ENCODE measurements at places on chromosomes 1 and 21.

- no peak for DNase-seq
These were observed 35.4 kb downstream of the RSPH1 start for GRCh38 chr21:42460391-42461184.

DNA sequence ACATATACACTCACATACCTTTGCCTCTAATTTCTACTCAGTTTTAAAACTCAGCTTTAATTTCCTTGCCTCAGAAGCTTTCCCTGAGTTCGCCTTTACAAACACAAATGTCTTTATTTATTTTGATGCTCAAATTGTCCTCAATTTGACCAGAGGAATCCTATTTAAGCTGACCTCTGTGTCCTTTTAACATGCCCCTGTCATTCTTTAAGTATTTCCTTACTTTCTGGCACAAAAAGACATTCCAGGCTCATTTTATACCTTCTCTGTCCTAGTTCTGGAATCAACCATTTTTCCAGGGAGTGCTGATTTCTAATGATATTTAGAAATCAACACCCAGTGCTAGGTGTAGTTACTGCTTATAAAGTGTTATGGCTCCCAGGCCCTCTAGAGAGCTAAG, 82.5 kb downstream of the OSBPL9 start:
- DNase-seq = no peak

DNA sequence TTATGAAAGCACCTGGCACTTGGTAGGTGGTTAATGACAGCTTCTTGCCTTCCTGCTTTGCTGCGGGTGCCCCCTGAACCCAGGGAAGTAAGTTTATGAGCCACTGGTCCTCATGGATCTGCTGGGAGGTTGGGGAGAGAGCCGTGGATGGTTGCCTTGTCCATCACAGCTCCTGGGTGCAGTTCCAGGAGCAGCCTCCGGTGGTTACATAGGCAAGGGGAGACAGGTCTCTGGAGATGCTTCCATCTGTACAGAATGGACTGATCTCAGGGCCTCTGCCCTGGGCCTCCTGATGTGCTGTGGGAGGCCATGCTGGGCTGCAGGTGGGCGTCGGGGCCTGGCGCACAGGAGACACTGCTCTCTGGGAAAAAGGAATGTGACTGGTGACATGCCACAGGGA, 31.6 kb upstream of the ARHGEF10L start:
- no peak for DNase-seq

GRCh38 chr1:147245129-147245528, 2.6 kb downstream of the CHD1L start:
- DNase-seq = no peak

DNA sequence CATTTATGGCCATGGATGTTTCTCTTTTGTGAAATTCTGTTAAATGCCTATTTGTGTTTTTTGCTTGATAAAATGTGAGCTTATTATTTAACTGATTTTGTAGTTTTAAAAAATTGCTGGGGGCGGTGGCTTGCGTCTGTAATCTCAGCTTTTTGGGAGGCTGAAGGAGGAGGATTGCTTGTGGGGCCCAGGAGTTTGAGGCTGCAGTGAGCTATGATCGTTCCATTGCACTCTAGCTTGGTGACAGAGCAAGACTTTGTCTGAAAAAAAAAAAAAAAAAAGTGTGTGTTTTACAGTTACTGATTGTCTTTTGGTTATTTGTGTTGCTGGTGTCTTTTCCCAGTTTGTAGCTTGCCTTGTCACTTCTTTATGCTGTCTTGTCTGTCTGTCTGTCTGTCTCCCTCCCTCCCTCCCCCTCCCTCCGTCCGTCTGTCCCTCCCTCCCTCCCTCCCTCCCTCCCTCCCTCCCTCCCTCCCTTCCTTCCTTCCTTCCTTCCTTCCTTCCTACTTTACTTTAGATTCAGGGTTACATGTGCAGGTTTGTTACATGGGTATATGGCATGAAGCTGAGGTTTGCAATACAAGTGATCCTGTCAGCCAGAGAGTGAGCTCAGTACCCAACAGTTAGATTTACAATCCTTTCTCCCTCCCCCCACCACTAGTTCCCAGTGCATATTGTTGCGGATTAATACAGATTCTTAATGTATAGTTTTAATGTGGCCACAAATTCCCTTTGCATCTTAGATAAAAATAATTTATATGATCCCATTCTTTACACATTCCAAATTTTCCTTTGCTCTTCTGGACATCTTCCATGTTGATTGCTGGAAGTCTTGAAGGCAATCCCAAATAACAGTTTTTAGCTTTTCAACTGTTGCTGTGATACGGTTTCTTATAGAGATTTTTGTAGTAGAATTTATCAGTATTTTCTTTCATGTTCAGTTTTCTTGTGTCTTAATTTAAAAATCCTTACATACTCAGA, 25.1 kb downstream of the PTBP2 start:
- DNase-seq = no peak

DNA sequence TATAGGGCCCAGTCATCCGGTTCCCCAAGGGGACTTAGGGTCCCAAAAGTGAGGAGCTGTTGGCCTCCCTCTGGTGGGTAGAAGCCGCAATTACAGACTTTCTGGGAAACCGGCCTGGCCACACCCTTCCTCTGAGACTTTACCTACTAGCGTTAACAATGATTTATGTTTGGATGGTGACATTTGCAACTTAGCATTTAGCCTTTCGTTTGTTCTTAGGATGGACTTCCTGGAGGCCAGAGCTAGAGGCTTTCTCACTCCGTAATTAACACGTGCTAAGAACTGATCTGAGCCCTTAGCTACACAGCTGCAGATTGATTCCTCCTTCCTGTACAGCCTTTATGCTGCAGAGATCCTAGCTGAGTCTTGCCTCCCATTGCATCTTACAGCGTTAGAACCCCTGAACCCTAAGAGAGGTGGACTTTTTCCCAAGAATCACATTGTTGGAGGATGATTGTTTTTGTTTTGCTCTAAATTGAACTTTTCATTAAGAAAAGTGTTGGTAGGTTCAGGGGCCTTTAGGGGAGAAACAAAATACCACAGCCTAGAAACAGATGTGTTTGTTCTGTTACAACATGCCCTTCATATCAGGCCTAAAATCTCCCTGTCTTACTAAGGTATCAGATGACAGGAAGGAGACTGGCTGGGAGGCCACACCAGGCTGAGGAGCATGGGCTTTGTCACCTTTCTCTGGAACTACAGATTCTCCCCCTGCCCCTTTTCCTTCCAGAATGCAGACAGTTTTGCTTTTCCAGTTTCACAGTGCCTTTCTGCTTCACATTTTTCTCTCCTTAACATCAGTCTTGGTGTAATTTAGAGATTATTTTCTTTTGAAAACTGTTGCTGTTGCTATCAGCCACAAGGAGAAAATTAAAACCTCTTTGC, 1.9 kb downstream of the S100A11 start:
- peak; percentile 67 for DNase-seq

DNA sequence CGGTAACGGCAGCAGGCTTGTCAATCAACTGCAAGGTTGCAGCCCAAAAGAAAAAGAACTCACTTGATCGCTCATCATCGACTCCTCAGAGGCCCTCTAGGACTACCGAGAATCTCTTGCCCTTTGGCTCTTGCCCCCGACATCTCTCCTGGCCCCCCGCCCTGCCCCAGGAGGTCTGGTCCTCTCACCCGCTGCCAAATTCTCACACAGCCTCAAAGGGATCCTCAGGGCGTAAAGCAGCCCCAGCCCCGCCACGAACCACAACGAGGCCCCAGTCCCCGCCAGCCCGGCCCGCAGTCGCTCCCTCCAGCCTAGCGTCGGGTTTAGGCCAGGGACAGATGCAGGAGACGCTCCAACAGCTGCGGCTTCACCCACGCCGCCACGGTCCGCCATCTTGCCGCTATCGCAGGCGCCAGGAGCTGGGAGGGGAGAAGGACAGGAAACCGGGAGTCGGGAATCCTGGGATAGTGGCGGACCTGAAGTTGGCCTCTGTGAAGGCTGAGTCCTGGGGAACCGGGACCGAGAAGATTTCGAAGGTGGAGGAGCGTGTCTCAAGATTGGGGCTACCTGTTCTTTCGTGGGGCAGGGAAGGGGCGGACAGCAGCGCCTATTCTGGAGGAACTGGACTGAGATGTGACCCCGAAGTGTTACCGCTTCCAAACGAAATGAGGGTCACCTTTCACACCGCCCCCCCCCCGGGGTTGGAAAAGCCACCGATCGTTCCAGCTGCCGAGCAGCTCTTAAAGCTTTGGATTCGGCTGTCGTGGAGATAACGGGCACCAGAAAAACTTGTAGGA, at the start of gene ST7L:
TSS of gene ST7L (minus strand) at position 421 of the 797 bp plus-strand sequence. CDS start at position 393, 28 bp downstream.
- peak; percentile 61 for DNase-seq

GRCh38 chr1:241156231-241156965, 200.6 kb downstream of the RGS7 start:
- DNase-seq = no peak

DNA sequence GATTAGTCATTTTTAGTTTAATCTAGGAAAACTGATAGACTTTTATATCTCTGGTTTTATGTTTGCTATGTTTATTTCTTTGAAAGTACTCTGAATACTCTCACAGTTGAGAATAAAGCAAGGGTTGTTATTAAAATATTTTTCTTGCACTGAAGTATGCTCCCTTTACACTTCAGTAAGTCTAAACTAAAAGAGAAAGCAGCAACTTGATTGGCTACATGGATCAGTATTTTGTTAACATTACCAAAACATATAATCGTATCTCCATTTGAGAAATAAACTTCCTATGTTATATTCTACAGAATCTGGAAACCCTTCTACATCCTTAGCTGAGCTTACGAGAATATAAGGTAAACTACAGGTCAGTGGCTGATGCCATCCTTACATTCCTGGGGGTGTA, 149.5 kb upstream of the HP1BP3 start:
- DNase-seq = no peak

DNA sequence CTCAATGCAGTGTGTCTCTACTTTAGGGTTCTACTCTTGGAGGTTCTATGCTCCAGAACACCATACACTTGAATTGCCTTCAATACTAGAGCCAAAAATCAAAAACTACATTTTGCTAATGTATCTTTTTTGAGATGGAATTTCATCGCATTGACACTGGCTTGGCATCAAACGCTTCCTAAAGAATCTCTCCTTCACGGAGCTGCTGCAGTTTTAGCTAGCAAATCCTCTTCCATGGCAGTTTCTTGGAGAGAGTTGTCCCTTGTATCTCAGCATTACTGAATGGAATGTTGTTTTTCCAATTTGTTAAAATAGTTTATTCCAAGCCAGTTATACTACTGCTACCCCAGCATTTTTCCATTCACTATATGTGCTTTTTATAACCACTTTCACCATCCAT, 17.7 kb downstream of the SDCCAG8 start:
- DNase-seq = no peak

- DNase-seq = no peak
These were observed 90.5 kb downstream of the CDC42BPA start for GRCh38 chr1:227227761-227228160.

- DNase-seq = no peak
These were observed 167.1 kb downstream of the LYPLAL1 start for GRCh38 chr1:219340796-219341195.

DNA sequence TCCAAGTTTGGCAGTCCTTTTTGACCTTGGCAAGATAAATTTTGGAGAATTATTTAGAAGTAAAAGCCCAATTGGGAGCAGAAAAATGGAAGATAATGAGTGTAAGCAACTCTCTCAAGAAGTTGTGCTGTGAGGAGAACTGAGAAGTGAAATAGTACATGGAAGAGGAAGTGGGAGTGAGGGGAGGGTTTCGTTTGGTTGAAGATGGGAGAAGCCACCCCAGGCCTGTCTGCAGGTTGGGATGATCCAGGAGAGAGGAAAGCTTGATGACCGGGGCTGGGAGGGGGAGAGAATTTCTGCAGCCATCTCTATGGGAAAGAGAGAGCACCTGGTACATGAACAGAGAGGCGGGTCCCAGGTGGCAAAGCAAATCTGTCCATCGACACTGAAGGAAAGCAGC, 8.6 kb upstream of the RCAN1 start:
- DNase-seq = no peak

DNA sequence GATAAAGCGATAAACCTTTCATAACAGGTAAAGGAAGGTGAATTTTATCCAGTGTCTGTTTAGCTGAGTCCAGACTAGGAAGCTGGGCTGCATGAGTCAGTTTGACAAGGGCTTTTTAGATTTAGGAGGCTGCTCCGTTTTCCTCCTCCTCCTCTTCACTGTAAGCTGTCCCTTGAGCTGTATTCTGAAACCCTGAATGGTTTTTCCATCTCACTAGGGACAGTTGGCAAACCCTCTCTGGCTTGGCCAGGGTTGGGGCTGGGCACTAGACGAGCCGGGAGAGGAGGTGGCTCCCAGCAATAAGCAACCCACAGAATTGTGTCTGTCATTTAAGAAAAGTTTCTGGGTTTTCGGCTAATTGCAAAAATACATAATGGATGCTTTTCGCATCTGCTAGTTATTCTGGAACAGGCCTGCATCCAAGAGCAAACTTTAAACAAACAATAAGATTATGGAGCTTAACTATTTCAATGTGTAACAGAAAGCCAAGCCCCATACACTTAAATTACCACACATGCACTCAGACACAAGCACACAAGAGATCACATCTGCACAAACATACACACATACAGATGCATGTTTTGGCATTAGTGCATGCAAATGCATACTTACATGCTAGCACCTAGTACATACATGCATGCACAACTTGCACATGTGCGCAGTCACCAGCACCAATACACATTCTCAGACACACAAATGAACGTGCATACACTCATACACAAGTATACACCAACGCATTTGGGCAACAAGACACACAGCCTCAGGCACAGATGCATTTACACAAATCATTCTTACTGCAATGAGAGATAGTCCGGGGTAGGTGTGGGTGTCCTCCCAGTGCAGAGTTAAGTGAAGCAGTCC, 27.8 kb upstream of the FOXE3 start:
- DNase-seq = no peak

DNA sequence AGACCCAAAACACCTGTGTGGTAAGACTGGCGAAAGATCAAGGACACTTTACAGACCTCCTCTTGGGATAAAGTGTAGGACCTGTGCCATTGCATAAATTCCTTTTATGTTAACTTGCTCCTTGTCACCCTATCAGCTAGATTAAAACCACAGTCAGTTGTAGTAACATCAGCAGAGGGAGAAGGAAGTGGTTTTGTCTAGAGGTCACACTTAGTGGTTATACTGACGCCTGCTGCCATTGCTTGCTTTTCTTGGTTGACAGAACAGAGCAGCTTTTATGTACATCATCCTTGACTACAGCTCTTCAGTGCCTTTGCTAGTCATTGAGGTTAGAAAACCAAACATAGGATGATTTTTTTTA, 101.4 kb downstream of the PBX1 start:
- no peak for DNase-seq

- DNase-seq = no peak
These were observed 84.8 kb upstream of the BTG3 start for GRCh38 chr21:17697473-17697872.

GRCh38 chr1:68624233-68624632, 127.4 kb upstream of the DEPDC1 start:
- DNase-seq = no peak

GRCh38 chr1:114099268-114099667, 54.4 kb downstream of the SYT6 start:
- no peak for DNase-seq

DNA sequence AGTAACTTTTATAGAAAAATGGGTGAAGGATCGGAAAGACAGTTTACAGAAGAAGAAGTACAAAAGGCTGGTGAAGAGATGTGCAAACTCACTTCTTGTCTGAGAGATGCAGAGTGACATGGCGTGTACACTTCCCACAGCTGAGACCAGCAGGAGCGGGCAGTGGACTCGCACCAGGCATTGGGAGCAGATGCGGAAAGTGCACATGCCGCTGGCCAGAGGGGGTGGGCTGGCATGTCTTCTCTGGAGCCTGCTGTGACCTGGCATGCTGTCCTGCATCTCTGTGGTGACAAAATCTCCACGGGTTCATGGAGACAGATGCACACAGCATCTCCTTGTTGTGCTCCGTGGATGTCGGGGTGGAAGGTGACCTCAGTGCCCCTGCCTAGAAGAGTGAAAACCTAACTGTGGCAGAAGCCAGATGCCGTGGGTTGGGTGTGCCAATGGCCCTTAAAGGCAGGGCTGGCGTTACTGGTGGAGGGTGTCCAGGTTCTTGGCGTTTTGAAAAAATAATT, 128.6 kb upstream of the COL6A1 start:
- DNase-seq = no peak

Measured in activated naive CD4-positive, alpha-beta T cell treated with Interleukin-2 at 50 U/mL for 16 hours (primary cell).